ENCODE measurements at places on chromosomes 7 and 10.

GRCh38 chr7:96452146-96452545, 130.2 kb upstream of the SLC25A13 start:
- no peak for DNase-seq

DNA sequence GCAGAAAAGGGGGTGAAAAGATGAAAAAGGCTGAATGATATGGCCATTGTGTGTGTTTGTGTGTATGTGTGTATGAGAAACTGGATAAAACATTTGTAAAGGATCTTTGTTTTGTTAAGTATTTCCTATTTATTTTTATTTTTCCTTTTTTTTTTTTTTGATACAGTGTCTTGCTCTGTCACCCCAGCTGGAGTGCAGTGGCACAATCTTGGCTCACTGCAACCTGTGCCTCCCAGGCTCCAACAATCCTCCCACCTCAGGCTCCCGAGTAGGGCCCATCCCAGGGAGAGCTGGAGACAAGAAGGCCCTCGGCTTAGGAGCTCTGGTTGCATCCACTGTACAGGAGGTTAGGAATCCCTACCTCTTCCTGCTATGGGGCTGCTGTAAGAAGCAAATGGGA, 6.9 kb upstream of the CALML5 start:
- DNase-seq, result no peak

DNA sequence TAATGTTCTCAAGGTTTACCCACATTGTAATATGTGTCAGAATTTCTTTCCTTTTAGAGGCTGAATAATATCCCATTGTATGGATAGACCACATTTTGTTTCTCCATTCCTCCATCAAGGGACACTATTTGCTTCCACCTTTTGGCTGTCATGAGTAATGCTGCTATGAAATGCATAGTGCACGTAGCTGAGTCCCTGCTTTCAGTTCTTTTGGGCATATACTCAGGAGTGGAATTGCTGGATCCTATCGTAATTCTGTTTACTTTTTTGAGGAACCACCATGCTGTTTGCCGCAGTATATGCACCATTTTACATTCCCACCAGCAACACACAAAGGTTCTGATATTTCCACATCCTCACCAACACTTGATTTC, 60.0 kb downstream of the PRF1 start:
- DNase-seq, result no peak

GRCh38 chr10:97788552-97789442, 17.0 kb upstream of the SFRP5 start:
- no peak for DNase-seq

DNA sequence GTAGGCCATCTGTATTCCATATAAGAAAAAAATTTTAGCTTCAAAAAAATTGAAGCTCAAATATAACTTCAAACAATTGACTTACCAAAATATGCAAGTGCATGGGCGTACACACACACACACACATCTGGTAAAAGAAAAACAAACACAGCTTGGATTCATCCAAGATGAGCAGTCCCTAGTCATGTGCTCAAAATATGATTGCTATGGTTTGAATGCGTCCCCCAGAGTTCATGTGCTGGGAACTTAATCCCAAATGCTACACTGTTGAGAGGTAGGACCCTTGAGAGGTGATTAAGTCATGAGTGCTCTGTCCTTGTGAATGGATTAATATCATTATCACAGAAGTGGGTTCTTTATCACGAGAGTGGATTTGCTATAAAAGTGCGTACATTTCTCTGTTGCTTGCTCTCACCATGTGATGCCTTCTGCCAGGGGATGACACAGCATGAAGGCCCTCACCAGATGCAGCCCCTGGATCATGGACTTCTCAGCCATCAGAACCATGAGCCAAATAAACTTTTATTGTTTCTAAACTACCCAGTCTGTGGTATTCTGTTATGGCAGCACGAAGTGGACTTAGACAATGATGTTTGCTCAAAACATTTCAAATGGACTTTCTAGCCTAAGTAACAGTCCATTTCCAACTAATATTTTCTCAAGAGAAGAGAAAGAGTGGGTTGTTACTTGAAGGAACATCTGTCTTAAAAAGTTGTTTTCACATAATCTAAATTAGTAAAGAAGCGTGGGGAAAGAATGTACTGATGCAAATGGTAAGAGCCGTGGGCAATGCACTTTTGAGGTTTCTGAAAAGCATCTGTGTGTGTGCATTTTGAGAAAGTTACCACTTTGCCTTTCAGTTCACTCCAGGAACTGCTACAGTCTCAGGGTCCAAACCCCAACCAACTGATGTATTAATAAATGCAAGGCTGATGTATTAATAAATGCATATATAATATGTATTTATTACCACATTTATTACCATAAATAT, 15.1 kb upstream of the SVIL start:
- DNase-seq, result no peak

DNA sequence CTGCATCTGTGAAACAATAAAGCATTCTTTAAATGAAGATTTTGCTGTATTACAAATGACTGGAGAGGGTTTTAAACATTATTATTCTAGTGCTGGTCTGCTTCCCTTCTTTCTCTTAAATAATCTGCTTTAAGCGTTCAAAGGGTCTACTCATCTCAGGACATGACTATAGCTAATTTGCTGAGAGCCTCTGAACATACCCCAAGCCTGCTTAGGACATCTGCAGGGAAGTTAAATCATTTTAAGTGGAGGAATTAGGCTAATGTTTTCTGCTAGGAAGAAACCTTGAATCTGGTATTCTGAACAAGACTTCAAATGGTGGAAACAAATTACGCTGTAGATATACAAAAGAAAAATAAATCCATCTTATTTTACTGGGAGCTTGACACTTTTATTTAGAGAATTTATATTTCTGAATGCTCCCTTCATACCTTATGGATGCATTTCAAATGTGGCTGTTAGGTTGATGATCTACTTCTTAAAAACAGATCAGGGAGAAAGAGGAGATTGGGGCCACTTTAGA, 124.4 kb upstream of the ITGB1 start:
- DNase-seq, result no peak
